Esophagus mucosa (tissue), 1 donor: ENCODE measurements at places on chromosomes 16 and 17. TPM values are rescaled to one million over a fixed set of nuclear protein-coding genes. Genes with fewer than 3 reads are reported as not detected.

The ADGRG3 gene
- total RNA-seq = 0.84 TPM

The ASIC2 gene
- not detected for total RNA-seq

The DNAI2 gene
- total RNA-seq = not detected

The COQ7 gene
- 12.8 TPM for total RNA-seq

The EME1 gene
- total RNA-seq = 2.4 TPM

The TMC7 gene
- 0.72 TPM for total RNA-seq

The SRL gene
- 0.16 TPM for total RNA-seq

The SYCE1L gene
- 6.0 TPM for total RNA-seq
